ENCODE measurements at places on chromosomes 11 and 22. TPM values are rescaled to one million over a fixed set of nuclear protein-coding genes. Genes with fewer than 3 reads are reported as not detected.

- H3K4me3 ChIP-seq = peak overlapping the region; percentile 71
- no peak for DNase-seq
- H3K27ac ChIP-seq = peak overlapping the region; percentile 58
- H3K4me1 ChIP-seq = peaks cover 14% of the 10 kb centered on the region
- no peaks in the 10 kb centered on the region for H3K27me3 ChIP-seq
- peaks cover 39% of the 10 kb centered on the region for H3K36me3 ChIP-seq
Observed at GRCh38 chr11:18393581-18394274, 635 bp upstream of the LDHA start.

GRCh38 chr11:120352405-120352804 lies 16.2 kb downstream of the ARHGEF12 start:
- no peaks in the 10 kb centered on the region for H3K27me3 ChIP-seq
- no peaks in the 10 kb centered on the region for H3K4me1 ChIP-seq
- no peak overlapping the region for H3K4me3 ChIP-seq
- H3K27ac ChIP-seq = no peak overlapping the region
- no peaks in the 10 kb centered on the region for H3K36me3 ChIP-seq
- DNase-seq = no peak

- no peaks in the 10 kb centered on the region for H3K27me3 ChIP-seq
- H3K27ac ChIP-seq = no peak overlapping the region
- H3K36me3 ChIP-seq = no peaks in the 10 kb centered on the region
- no peak for DNase-seq
- no peaks in the 10 kb centered on the region for H3K4me1 ChIP-seq
Observed at GRCh38 chr11:115710980-115711379, 206.8 kb upstream of the CADM1 start.

DNA sequence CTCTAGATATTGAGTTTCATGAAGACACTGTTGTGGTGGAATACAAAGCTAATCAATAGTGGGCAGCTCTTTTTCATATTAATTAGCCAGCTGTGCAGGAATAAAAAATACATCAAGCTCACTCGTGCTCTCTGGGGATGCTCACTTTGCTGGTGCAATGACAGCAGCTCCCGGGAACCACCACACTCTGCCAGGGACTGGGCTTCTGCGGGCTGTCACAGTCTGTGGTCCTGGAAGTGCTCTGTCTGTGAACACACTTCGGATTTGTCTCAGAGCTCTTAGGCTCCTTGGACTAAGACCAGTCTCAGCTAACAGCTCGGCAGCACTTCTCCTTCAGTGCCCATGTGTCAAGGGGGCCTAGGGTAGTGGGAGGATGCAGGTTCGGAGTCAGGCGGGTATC lies 393.5 kb downstream of the TENM4 start:
- no peaks in the 10 kb centered on the region for H3K4me1 ChIP-seq
- no peak for DNase-seq
- no peak overlapping the region for H3K4me3 ChIP-seq
- no peaks in the 10 kb centered on the region for H3K27me3 ChIP-seq
- H3K27ac ChIP-seq = no peak overlapping the region

DNA sequence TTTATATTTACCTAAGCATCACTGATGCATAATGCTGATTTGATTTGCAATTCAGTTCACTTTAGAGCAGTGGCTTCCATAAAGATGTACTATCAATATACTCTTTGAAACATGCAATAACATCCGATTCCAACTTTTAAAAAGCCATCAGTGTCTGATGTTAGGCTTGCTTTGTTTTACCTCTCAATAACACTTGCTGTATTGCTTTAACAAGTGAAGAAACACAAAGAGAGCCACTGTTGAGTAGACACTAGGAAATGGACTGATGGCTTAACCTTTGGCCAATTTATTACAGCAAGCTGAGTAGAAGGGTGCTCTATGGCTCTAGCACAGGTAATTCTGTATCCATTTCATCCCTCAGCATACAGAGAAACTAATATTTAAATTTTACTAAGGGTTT lies 122.1 kb downstream of the FCHSD2 start:
- H3K27ac ChIP-seq = no peak overlapping the region
- DNase-seq = no peak
- no peaks in the 10 kb centered on the region for H3K4me1 ChIP-seq

DNA sequence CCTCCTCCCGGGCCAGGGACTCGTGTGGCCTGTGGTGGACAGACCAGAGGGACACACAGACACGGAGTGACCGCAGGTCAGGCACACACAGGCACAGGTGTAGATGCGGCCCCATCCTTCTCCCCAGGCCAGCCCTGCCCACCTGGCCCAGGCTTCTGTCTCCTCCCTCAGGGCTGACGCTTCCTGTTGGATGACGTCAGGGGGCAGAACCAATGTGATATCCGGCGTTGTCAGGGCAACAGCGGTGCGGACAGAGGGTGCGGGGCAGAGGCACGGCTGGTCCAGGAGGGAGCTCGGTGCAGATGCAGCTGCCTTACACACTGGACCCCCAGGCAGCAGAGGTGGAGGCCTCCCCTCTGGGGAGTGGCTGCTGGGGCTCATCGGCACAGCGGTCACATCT lies 2.9 kb upstream of the TUBGCP6 start:
- peaks cover 37% of the 10 kb centered on the region for H3K4me1 ChIP-seq
- H3K36me3 ChIP-seq = peaks cover 54% of the 10 kb centered on the region
- DNase-seq = no peak
- no peak overlapping the region for H3K27ac ChIP-seq
- no peaks in the 10 kb centered on the region for H3K27me3 ChIP-seq

GRCh38 chr11:119108146-119108856 lies 1.2 kb downstream of the C2CD2L start:
- DNase-seq = peak; percentile 26
- H3K4me1 ChIP-seq = peaks cover 16% of the 10 kb centered on the region
- H3K36me3 ChIP-seq = no peaks in the 10 kb centered on the region
- H3K27ac ChIP-seq = no peak overlapping the region
- peak overlapping the region; percentile 76 for H3K4me3 ChIP-seq
- no peaks in the 10 kb centered on the region for H3K27me3 ChIP-seq

DNA sequence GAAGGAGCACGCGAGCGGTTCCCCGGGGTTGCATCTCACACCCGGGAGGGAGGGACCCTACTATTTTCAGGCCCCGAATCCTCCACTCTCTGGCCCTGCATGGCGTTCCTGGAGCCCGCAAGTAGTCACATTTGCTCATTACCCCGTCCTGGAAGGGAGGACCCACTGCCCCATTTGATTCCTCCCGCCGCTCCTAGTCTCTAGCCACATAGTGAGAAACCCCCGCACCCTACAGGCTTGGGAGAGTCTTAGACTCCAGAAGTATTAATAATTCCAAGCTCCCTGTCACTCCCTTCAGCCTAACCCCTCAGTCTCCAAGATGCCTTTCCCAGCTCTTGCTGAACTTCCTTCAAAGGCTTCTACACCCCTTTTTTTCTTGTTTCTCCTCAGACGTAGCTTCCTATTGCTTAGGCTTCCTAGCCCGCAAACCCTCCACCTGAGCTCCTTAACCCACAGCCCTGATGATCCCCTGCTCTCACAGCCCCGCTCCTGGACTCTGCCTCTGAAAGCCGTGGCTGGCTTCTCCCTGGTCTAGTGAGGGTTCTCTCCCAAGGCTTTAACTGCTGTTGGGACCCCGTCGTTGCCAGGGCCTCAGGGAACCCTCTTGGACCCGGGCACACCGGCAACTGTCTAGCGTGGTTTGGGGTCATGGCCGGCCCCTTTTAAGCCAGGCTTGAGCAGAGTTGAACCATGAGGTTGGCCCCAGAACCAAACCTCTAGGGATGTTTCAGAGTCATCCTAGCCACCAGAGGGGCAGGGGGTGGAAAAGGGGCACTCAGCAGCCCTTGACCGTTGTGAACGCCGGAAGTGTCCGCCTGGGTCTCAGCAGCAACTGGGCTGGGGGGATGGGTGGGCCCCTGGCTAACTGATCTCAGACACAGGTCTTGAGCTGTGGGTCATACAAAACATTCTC lies 862 bp downstream of the GGA1 start:
- 0 out of 2 replicates have a peak, but pooled peaks cover 5% of the 10 kb centered on the region for H3K27me3 ChIP-seq
- H3K27ac ChIP-seq = peak overlapping the region; percentile 25
- H3K4me3 ChIP-seq = peak overlapping the region; percentile 84
- no peaks in the 10 kb centered on the region for H3K36me3 ChIP-seq
- no peak for DNase-seq
- H3K4me1 ChIP-seq = peaks cover 15% of the 10 kb centered on the region

- no peaks in the 10 kb centered on the region for H3K4me1 ChIP-seq
- H3K36me3 ChIP-seq = no peaks in the 10 kb centered on the region
Observed at GRCh38 chr11:95135155-95135554, 45.5 kb downstream of the ENDOD1 start.

DNA sequence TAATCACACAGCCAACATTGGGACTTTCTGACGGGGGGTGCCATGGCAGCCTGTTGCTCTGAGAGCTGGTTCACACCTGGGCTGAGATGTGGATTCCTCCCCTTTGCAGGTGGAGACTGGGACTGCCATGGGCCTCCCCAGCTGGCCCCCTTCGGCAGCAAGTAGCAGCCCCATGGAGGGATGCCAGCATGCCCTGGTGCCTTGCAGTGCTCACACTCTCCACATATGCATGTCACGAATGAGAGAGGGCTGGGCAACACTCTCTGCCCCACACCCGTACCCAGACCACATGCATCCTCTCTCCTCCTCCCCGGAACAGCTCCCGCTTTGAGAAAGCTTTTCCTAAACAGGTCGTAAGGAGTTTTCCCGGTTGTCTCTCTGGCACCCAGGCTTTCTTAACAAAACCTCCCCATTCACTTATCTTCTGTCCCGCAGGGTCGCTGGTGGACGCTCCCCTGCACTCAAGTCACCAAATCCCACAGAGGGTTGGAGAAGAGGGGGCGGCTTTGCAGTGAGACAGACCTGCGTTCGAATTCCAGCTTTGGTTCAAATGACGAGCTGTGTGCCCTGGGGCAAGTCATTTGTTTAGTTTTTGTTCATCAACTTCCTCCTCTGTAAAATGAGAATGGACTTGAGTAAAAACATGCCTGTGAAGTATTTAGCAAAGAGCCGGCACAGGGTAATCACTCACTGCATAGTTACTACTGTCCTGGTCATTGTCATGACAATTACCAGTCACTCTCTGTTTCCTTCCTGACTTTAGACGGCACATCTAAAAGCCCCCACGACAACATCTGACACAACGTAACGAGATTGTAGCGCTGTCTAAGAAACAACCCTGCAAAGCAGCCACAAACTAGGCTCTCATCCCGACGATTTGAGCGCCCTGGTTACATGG lies 231.3 kb upstream of the B3GAT1 start:
- DNase-seq = no peak
- H3K4me1 ChIP-seq = no peaks in the 10 kb centered on the region
- no peaks in the 10 kb centered on the region for H3K36me3 ChIP-seq
- no peak overlapping the region for H3K27ac ChIP-seq
- no peaks in the 10 kb centered on the region for H3K27me3 ChIP-seq

- DNase-seq = peak; percentile 34
- H3K4me1 ChIP-seq = no peaks in the 10 kb centered on the region
- no peaks in the 10 kb centered on the region for H3K36me3 ChIP-seq
- no peak overlapping the region for H3K4me3 ChIP-seq
- H3K27me3 ChIP-seq = no peaks in the 10 kb centered on the region
- no peak overlapping the region for H3K27ac ChIP-seq
Observed at GRCh38 chr11:119666463-119667131, 62.4 kb downstream of the NECTIN1 start.

DNA sequence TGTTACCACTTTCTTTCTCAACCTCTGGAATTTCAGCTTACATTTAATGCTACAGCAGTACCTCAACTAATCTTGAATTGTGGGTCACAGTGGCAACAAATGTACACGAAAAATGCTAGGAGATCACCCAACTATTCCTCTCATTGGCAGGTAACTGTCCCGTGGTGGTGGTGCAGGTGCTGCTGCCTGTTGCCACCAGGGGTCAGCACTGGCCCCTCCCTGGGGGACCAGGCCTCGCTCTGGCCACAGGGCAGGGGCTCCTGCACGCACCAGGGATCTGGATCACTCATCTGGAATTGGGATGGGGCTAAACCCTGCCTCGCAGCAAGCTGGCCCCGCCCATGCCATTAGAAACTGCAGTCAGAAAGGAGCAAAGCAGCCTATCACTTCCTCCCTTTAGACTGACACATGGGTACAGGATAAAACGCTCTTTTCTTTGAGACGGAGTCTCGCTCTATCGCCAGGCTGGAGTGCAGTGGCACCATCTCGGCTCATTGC lies 6.9 kb upstream of the POLDIP3 start:
- no peak overlapping the region for H3K27ac ChIP-seq
- peaks cover 66% of the 10 kb centered on the region for H3K36me3 ChIP-seq
- H3K4me3 ChIP-seq = no peak overlapping the region

GRCh38 chr11:8315954-8316353 lies 52.3 kb upstream of the LMO1 start:
- no peaks in the 10 kb centered on the region for H3K27me3 ChIP-seq
- H3K36me3 ChIP-seq = no peaks in the 10 kb centered on the region
- H3K4me3 ChIP-seq = no peak overlapping the region
- H3K4me1 ChIP-seq = no peaks in the 10 kb centered on the region
- no peak for DNase-seq
- H3K27ac ChIP-seq = no peak overlapping the region

GRCh38 chr11:2222451-2222850 lies 47.9 kb downstream of the ASCL2 start:
- peaks cover 4% of the 10 kb centered on the region for H3K27me3 ChIP-seq
- H3K4me1 ChIP-seq = no peaks in the 10 kb centered on the region
- no peaks in the 10 kb centered on the region for H3K36me3 ChIP-seq
- no peak overlapping the region for H3K27ac ChIP-seq

- no peaks in the 10 kb centered on the region for H3K36me3 ChIP-seq
- no peak for DNase-seq
- H3K4me1 ChIP-seq = peaks cover 37% of the 10 kb centered on the region
Observed at GRCh38 chr11:96229354-96229977, 113.5 kb downstream of the MAML2 start.

DNA sequence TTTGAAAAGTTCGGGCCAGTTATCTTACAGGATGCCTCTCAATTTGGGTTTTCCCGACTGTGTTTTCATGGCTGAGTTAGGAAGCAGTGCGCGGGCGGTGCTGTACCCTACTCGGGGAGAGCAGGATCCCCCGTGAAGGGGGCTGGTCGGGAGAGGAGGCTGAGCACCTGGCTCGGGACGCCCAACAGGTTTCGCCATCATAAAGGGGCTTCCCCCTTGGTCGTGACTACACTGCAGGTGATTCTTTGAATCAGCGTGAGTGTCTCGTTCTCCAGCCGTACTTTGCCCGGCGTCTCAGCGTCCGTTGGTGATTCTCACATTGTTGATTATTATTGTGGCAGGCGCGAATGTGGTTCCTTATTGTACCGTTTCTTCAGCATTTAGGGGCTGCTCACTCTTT lies 46.6 kb downstream of the ST14 start:
- H3K4me3 ChIP-seq = no peak overlapping the region
- no peak for DNase-seq
- no peaks in the 10 kb centered on the region for H3K4me1 ChIP-seq
- H3K36me3 ChIP-seq = no peaks in the 10 kb centered on the region
- no peaks in the 10 kb centered on the region for H3K27me3 ChIP-seq

- H3K36me3 ChIP-seq = no peaks in the 10 kb centered on the region
- no peak for DNase-seq
- no peaks in the 10 kb centered on the region for H3K4me1 ChIP-seq
- no peak overlapping the region for H3K4me3 ChIP-seq
- H3K27ac ChIP-seq = no peak overlapping the region
Observed at GRCh38 chr11:129946256-129946655, 50.9 kb upstream of the NFRKB start.

Gene PDGFB
- not detected for total RNA-seq

Gene BBOX1
- not detected for total RNA-seq

Gene CHADL
- total RNA-seq = not detected

Gene KLHDC7B
- total RNA-seq = 0.66 TPM

Gene NEAT1
- total RNA-seq = 6.9 TPM

Gene MYOD1
- total RNA-seq = not detected

Gene HPX
- not detected for total RNA-seq

Measured in SJSA1 (cell line).